Bone marrow (tissue), 2 donors: ENCODE measurements at places on chromosomes 11 and 22.
A peak's percentile ranks its signal among the peaks of the same experiment; 100 is the strongest.

- no peak for DNase-seq
Measured at GRCh38 chr11:103110391-103110790, 1.2 kb downstream of the DYNC2H1 start.

GRCh38 chr11:131979364-131979763 is 608.9 kb downstream of the NTM start:
- no peak for DNase-seq

DNA sequence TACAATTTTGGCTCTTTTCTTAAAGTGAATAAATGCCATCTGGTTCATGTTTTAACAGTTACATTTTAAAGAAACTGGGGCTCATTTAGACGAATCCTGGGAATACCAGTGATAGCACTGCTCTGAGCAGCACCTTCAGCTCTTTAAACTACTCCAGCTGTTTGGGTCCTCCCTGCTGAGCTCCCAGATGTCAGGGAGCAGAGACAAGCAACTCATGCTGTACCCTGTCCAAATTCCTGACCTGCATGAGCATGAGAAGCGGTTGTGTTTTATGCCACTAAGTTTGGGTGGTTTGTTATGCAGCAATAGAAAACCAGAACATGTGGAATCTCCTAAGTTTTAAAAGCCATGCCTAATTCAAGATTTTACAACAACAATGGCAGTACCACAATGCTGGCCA is 90.0 kb downstream of the FDX1 start:
- no peak for DNase-seq

DNA sequence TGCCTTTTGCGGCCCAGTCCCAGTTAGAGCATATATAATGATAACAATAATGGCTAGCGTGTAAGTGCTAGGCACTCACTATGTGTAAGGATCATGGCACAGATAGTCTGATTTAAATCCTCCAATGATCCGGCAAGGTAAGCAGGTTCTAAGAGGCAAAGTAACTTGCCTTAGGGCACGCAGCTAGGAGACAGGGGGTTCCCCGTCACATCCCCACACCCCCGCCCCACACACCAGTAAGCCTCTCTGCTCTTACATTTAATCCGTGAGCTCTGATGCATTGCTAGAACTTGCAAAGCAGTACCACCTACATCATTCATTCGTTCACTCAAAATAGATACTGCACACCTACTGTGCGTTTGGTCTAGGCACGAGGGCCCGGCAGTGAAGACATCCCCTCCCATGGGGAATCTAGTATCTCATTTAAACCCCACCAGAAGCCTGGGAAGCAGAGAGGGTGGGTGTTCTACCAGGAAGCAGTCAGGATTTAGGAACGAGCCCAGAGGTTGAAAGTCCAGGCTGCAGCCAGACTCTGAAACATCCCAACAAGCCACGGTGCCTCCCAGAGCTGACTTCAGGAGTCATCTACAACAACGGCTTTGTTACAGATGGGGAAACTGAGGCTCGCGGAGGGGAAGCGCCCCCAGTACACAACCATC is 20.6 kb downstream of the TMPRSS6 start:
- no peak for DNase-seq

GRCh38 chr11:111438168-111438567 is 59.1 kb upstream of the POU2AF1 start:
- no peak for DNase-seq

DNA sequence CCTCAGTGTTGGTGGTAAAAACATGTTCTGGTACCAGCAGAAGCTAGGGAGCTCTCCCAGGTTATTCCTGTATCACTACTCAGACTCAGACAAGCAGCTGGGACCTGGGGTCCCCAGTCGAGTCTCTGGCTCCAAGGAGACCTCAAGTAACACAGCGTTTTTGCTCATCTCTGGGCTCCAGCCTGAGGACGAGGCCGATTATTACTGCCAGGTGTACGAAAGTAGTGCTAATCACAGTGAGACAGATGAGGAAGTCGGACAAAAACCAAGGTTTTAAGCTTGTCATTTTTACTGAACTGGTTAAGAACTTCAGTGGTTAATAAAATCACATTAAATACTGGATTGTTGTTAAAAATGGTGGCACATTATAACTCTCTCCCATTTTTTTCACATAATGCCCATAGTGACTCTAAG is 42.6 kb upstream of the VPREB1 start:
- DNase-seq, result no peak

- no peak for DNase-seq
Measured at GRCh38 chr11:123545726-123546270, 108.6 kb downstream of the SCN3B start.

DNA sequence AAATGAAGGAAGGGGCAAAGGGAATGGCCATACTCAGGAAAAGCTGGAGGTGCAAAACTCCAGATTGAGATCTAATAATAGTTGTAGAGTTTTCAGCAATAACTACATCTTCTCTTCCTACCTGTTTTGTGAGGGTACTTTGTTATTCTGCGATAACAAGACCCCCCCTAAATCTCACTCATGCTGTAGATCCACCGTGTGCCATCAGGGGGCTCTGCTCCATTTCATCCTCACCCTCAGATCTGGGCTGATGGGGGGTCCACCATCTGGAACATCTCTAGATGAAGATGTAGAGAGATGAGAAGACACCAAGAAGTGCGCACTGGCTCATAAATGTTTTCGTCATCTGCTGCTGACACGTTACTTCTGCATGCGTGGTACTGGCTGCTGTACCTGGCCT is 135.9 kb upstream of the KIRREL3 start:
- no peak for DNase-seq

DNA sequence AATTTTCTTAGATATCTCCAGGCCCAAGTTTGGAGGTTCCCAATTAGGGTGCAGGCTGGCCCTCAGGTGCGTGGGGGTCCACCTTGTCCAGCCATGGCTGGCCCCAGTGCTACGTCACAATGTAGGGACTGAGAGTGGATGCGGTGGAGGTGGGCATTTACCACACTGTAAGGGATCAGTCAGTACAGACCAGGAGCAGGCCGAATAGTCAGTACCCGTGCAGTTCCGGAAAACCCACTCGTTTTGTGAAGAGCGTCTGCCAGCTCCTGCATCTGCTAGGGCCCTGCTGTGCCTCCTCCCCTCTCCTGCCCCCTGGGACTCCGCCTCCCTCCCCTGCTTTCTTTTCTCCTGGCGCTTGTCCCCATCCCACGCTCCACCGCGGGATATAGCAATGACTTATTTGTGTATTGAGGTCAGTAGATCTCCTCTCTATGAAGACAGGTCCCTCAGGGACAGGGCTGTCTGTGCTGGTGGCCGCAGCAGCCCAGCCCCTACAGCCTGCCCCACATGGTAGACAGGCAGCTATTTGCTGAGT is 50.4 kb upstream of the SEPTIN5 start:
- DNase-seq, result no peak

- DNase-seq, result peak; percentile 69
Measured at GRCh38 chr11:2269601-2270321, 627 bp downstream of the ASCL2 start.

- DNase-seq, result no peak
Measured at GRCh38 chr11:94728541-94728940, 39.6 kb upstream of the AMOTL1 start.

- DNase-seq, result no peak
Measured at GRCh38 chr11:130814440-130815096, 101.7 kb downstream of the SNX19 start.

DNA sequence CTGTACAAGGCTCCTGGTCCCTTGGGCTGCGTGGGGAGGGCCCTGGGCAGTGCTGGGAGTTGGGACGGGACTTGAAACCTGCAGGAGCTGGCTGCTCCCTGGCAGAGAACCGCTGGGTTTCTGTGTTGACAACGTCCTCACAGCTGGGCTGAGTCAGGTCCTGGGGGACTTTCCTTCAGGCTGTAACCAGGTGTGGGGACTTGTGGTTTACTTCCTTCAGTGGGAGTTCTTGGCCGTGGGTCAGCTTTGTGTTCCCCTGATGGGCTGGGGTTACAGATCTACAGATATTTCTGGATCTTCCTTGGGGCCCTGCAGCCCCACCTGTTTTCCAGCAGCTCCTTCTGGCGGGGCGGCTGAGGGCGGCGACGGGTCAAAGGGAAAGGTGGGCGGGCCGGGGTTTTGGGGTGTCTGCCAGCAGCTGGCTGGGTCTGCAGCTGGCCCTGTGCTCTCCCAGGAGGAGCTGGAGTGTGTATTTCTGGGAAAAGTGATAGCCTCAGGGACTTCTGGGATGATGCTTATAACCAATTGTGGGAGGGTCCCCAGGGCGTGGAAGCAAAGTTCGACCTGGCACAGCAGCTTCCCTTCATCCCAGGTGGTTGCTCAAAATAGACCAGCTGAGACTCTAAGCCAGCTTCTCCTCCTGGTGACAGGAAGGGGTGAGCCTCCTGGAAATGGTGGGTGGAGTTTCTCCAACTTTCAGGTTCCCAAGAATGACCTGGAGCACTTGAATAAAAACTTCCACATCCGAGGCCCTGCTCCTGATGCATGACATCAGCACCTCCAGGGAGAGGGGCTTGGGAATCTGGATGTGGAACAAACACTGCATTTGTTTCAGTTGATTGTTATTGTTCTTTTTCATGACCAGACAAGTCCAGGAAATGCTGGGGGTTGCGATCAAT is 19.1 kb downstream of the ST14 start:
- DNase-seq, result no peak

DNA sequence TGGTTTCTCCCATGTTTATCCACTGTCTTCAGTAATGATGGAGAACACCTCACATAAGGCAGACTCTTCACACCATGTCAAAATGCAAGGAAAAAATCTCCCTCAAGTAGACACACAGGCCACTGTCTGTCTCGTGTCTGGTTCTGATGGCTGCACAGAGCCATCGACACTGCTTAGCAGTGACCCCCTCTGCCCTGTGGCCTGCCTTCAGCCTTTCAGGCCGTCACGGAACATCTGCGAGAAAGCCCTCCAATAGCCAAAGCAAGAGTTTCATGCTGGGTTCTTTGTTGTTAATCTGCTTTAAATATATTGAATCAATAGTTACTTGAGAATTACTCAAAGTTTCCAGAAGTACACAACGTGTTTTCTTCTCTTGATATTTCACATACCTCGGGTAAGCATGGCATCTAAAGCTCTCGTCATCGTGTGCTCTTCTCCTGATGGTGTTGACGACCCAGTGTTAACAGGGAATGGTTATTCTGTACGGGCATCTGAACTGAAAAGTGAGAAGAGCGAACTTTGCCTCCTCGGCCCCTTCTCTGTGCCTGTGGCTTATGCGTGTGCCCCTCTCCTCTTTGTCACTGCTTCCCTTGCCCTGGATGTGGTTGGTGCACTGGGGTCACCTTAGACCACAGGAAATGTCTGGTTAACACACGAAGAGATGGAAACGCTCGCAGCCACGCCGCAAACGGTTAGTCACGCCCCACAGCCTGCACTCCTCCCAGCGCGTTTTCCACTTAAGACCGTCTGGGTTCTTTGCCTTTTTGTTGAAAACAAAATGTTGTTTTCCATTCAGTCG is 33.4 kb upstream of the CTTN start:
- no peak for DNase-seq

DNA sequence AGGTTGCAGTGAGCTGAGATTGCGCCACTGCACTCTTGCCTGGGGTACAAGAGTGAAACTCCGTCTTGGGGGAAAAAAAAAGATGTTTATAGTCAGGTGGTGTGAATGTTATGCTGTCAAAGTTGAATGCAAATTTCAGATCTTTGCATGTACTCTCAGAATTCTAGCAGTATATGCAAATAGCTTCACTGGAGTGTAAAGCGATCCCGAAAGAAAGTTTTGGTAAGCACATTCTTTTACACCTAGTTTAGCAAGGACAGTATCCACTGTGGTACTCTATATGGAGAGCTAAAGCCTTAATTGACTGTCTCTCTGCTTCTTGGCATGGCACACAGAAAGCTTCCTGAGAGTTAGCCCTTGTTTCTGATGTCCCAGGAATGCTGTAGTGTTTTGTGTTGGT is 4.0 kb downstream of the JAM3 start:
- no peak for DNase-seq

- no peak for DNase-seq
Measured at GRCh38 chr11:109153836-109154235, 268.2 kb upstream of the C11orf87 start.

- DNase-seq, result no peak
Measured at GRCh38 chr11:68750195-68751003, 921 bp downstream of the TESMIN start.

DNA sequence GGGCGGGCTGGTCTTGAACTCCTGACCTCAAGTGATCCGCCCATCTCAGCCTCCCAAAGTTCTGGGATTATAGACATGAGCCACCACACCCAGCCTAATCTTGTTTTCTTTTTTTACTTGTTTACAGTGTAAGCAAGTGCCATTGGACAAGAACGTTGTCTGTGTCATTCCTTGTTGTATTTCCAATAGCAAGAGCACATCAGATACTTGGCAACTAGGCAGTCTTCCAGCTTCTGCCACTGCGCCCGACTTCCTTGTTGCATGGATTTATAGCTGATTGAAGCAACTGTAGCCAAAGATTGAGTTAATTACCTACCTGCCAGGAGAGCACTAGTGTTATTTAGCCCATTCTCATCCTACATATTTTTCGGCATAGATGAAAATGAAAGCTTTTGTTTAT is 3.1 kb upstream of the SGSM3 start:
- DNase-seq, result no peak
